SJSA1 (cell line): ENCODE measurements at places on chromosomes 2 and 18. TPM values are rescaled to one million over a fixed set of nuclear protein-coding genes. Genes with fewer than 3 reads are reported as not detected.

Gene SCN3A
- 0.19 and 0.68 TPM in 2 replicates for total RNA-seq

Gene CRYBA2
- not detected in 2 replicates for total RNA-seq

Gene PSMA8
- total RNA-seq: not detected in 2 replicates

Gene EGR4
- total RNA-seq: not detected in 2 replicates

GRCh38 chr2:24313744-24314632, 46.3 kb downstream of the ITSN2 start:
- no peak for DNase-seq
- peaks cover 5% of the 10 kb centered on the region for H3K4me1 ChIP-seq
- no peak overlapping the region for H3K4me3 ChIP-seq
- H3K27ac ChIP-seq: no peak overlapping the region

- H3K36me3 ChIP-seq: peaks cover 96% of the 10 kb centered on the region
- H3K27me3 ChIP-seq: no peaks in the 10 kb centered on the region
- H3K4me1 ChIP-seq: no peaks in the 10 kb centered on the region
- H3K27ac ChIP-seq: no peak overlapping the region
- DNase-seq: no peak
These were observed 33.4 kb downstream of the XRCC5 start for GRCh38 chr2:216142540-216142939.

- H3K4me1 ChIP-seq: peaks cover 36% of the 10 kb centered on the region
- H3K27ac ChIP-seq: no peak overlapping the region
- H3K27me3 ChIP-seq: no peaks in the 10 kb centered on the region
- DNase-seq: no peak
- H3K36me3 ChIP-seq: no peaks in the 10 kb centered on the region
These were observed 58.1 kb downstream of the IL1R2 start for GRCh38 chr2:102049756-102050443.

DNA sequence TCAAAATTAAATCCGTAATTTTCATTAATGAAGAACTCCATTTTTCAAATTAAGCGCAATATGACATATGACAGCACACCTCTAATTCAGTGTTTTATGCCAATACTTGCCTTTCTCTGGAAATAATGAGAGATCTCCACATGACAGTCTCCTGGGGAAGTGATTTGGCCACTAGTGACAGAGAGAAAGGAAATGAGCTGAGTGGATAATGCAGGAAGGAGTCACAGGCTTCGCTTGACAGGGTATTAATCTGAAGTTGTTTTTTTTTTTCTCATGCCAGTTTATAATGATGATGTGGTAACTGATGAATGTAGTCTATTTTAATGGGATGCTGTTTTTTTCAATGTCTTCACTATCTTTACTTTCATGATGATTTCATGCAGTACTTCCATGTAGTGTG, 1079.4 kb upstream of the GYPC start:
- no peak for DNase-seq
- no peaks in the 10 kb centered on the region for H3K4me1 ChIP-seq
- H3K27me3 ChIP-seq: no peaks in the 10 kb centered on the region
- H3K27ac ChIP-seq: no peak overlapping the region

- H3K36me3 ChIP-seq: 0 out of 2 replicates have a peak, but pooled peaks cover 10% of the 10 kb centered on the region
- no peak overlapping the region for H3K27ac ChIP-seq
- peaks cover 6% of the 10 kb centered on the region for H3K4me1 ChIP-seq
These were observed 222.5 kb downstream of the GBX2 start for GRCh38 chr2:235945608-235946140.

DNA sequence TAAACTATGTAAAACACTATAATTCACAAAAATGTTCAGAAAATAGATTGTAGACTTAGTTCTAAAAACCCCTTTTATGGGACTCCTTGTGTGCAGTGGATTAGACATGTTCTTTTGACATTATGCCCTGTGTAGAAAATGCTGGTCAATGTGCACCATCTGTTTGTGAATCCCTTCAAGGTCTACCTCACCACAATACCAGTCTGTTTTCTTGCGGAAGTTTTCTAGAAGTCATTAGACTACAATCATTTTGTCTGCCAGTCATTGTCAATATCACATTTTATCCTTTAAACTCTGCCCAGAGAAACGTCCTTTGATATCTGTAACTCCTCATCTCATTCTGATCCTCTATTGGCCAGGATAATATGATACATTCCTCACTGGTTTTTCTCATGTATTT, 7.8 kb downstream of the ITGA4 start:
- H3K4me1 ChIP-seq: peaks cover 28% of the 10 kb centered on the region
- no peak for DNase-seq
- no peak overlapping the region for H3K4me3 ChIP-seq
- peaks cover 11% of the 10 kb centered on the region for H3K36me3 ChIP-seq
- no peaks in the 10 kb centered on the region for H3K27me3 ChIP-seq
- no peak overlapping the region for H3K27ac ChIP-seq

- H3K36me3 ChIP-seq: no peaks in the 10 kb centered on the region
- peaks cover 5% of the 10 kb centered on the region; the same call in 1 of the 2 replicates for H3K4me1 ChIP-seq
- H3K27me3 ChIP-seq: peaks cover 15% of the 10 kb centered on the region
- H3K27ac ChIP-seq: no peak overlapping the region
- H3K4me3 ChIP-seq: no peak overlapping the region
These were observed 45.9 kb upstream of the YES1 start for GRCh38 chr18:857986-858385.

GRCh38 chr2:181741756-181742155, 61.4 kb upstream of the NEUROD1 start:
- peaks cover 8% of the 10 kb centered on the region; the same call in 1 of the 2 replicates for H3K4me1 ChIP-seq
- H3K36me3 ChIP-seq: no peaks in the 10 kb centered on the region
- H3K4me3 ChIP-seq: no peak overlapping the region
- H3K27ac ChIP-seq: no peak overlapping the region
- DNase-seq: no peak

- no peaks in the 10 kb centered on the region for H3K27me3 ChIP-seq
- H3K4me3 ChIP-seq: no peak overlapping the region
- no peak for DNase-seq
- peaks cover 46% of the 10 kb centered on the region for H3K4me1 ChIP-seq
These were observed 111.3 kb downstream of the HDAC4 start for GRCh38 chr2:239289545-239289944.

DNA sequence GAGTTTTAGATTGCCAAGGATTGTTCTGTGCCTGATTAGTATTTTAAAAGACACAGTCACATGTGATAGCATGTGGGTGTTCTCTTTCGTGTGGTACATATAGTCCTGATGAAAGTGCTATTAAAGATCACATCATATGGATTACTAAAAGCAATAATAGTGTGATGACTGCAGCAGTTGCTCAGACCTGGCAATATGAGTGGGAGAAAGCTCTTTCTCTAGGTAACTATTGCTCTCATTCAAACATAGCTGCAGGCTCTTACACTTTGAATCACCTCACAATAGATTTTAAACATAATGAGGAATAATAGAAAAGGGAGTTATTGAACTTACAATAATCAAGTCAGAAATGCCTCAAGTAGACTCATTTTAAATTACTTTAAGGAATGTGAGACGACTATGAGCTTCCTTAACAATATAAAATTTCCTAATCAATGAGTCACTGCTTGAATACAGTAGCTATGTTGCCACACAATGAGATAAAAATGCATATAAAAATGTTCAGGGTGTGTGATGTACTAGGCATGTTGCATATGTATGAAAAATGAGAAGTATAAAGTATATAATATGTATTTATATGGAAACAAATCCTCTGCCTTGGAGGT, 452.1 kb downstream of the TMX3 start:
- no peaks in the 10 kb centered on the region for H3K27me3 ChIP-seq
- DNase-seq: no peak
- peak overlapping the region; percentile 66 for H3K27ac ChIP-seq

DNA sequence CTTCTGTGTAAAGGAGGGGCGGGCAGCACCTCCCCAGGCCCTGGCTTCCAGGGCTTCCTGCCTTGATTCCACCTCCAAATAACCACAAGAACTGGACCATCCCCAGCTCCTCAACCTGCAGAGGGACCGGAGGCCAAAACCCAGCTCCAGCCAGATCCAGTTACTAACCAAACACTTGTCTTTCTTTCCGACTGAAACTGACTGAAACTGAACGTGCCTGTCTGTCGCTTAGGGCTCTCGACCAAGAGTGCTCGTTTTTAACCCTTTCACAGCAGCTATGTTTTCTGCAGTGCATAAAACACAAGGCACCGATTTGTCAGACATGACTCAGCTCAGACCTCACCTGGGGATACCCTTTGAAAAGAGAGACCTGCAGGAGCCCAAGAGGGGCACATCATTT, 249.9 kb upstream of the SIX2 start:
- peaks cover 53% of the 10 kb centered on the region for H3K4me1 ChIP-seq
- no peaks in the 10 kb centered on the region for H3K27me3 ChIP-seq
- H3K27ac ChIP-seq: no peak overlapping the region

DNA sequence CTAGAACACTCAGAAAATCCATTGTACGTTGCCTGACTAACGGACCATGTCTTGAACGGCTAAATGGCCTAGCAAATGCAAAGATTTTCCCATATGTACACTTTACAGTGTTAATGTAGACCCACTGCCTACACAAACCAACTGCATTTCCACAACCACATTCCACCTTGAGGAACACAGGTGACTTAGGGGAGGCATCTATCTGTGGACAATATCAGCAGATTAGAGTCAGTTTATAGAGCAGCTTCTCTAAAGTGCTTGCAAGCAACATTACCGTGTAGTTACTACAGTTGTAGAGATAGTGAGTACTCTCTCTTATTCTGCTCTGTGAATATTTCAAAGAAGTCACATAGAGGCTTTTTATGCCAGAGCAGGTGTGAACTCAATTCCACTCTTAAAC, 139.6 kb downstream of the TCF4 start:
- no peaks in the 10 kb centered on the region for H3K27me3 ChIP-seq
- H3K36me3 ChIP-seq: no peaks in the 10 kb centered on the region
- no peak overlapping the region for H3K4me3 ChIP-seq
- H3K27ac ChIP-seq: no peak overlapping the region

DNA sequence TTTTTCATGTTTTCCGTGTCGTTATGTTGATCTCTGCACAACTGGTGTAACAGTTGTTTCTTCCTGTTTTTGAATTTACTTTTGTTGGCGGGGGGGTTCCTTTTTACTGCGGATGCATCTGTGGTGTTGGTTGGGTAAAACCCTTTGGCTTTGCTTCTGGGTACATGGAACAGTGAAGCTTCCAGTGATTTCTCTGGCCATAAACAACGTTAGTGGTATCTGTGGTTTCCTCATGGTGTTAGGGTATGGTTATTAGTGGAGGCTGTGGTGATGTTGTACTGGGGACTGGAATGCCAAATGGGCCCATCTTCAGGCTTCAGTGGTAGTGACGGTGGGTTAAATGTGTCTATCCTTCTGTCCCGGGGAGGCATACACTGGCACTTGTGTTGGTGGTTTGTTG, 285.4 kb upstream of the ZNF804A start:
- H3K27me3 ChIP-seq: no peaks in the 10 kb centered on the region
- H3K4me3 ChIP-seq: no peak overlapping the region
- no peak overlapping the region for H3K27ac ChIP-seq
- DNase-seq: no peak
- H3K36me3 ChIP-seq: no peaks in the 10 kb centered on the region

- no peaks in the 10 kb centered on the region for H3K4me1 ChIP-seq
- no peaks in the 10 kb centered on the region for H3K27me3 ChIP-seq
- DNase-seq: no peak
- no peak overlapping the region for H3K4me3 ChIP-seq
- no peaks in the 10 kb centered on the region for H3K36me3 ChIP-seq
These were observed 34.8 kb upstream of the ASB18 start for GRCh38 chr2:236298924-236299475.

DNA sequence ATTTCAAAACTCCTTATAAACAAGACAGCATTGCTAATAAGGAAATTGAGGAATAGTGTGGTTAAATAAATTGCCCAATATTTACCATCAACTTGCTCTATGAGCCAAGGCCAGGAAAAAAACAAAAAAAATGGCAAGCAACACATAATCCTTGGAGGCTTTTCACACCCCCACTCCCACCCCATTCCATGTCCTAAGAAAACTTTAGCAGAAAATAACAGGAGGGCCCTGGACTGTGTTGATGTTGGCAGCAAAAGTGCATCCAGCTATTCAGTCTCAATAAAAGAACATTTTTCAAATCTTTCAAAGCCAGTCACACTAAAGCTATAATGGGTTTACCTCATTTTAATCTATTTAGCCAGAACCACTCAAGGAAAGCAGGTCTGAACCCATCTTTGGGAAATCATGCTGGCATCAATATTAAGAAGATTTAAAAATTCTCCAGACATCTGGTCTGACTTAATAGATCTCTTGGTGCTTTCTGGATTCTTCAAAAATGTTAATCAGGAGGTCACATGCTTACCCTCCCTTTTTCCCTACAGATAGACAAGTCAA, 34.6 kb upstream of the STK17B start:
- H3K36me3 ChIP-seq: no peaks in the 10 kb centered on the region
- H3K4me3 ChIP-seq: no peak overlapping the region
- H3K4me1 ChIP-seq: no peaks in the 10 kb centered on the region
- DNase-seq: no peak
- no peaks in the 10 kb centered on the region for H3K27me3 ChIP-seq

GRCh38 chr2:112433932-112434730, 686 bp upstream of the RGPD8 start:
- H3K36me3 ChIP-seq: no peaks in the 10 kb centered on the region
- DNase-seq: no peak
- no peaks in the 10 kb centered on the region for H3K27me3 ChIP-seq
- no peaks in the 10 kb centered on the region for H3K4me1 ChIP-seq
- H3K4me3 ChIP-seq: no peak overlapping the region
- H3K27ac ChIP-seq: no peak overlapping the region

DNA sequence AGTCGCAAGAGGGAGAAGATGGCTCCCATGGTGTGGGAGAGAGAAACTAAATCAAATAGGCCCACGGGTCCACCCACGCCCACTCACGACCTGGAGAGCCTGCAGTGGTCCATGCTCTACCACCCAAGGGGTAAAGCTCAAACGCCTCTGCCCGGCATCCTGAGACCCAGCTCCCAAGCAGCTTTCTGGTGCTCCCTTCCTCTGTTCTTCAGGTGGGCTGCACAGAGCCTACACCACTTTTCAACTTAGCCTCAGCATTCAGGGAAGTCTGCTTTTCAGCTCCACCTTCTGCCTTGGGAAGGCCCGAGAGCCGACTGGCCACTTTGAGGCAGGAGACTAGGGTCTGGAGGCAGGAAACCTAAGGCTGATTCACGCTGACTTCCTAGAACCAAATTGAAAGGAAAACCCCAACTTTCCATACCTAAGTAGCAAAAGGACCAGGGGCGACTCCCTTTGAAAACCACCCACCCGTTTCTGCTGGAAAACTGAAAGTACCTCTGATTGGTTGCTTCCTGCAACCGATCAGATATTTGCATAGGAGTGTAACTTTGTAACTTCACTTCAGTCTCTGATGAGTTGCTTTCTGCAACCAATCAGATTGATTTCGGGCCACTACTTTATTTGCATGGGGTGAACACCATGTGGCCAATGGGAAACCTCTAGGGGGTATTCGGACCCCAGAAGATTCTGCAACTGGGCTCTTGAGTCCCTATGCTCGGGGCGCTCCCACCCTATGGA, 26.8 kb upstream of the SPATA3 start:
- no peaks in the 10 kb centered on the region for H3K36me3 ChIP-seq
- peak overlapping the region; percentile 27 for H3K4me3 ChIP-seq
- peak; percentile 40 for DNase-seq

DNA sequence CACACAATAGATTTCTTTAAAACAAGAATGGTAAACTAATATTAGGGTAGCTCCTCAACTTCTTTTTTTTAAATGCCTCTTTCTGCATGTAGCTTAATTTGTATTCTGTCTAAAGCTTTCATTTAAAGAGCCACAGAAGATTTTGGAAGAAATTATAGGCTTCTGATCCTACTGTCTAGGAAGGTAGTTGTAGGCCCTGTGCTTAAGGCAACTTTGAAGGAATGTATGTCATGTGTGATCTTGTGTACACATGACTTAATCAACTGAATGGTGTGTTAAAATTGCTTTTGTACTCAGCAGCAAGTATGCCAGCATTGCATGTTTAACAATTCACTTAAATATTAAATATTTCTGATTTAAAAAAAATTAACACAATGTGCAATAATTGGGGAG, 51.5 kb upstream of the LYPD6 start:
- no peaks in the 10 kb centered on the region for H3K27me3 ChIP-seq
- no peaks in the 10 kb centered on the region for H3K36me3 ChIP-seq
- no peaks in the 10 kb centered on the region for H3K4me1 ChIP-seq
- no peak overlapping the region for H3K4me3 ChIP-seq
